Right renal pelvis (tissue), 4 donors: ENCODE measurements at places on chromosomes 1 and 21. TPM values are rescaled to one million over a fixed set of nuclear protein-coding genes. Genes with fewer than 3 reads are reported as not detected.

- no peak for DNase-seq
Observed at GRCh38 chr1:28745653-28746173, 9.0 kb downstream of the YTHDF2 start.

DNA sequence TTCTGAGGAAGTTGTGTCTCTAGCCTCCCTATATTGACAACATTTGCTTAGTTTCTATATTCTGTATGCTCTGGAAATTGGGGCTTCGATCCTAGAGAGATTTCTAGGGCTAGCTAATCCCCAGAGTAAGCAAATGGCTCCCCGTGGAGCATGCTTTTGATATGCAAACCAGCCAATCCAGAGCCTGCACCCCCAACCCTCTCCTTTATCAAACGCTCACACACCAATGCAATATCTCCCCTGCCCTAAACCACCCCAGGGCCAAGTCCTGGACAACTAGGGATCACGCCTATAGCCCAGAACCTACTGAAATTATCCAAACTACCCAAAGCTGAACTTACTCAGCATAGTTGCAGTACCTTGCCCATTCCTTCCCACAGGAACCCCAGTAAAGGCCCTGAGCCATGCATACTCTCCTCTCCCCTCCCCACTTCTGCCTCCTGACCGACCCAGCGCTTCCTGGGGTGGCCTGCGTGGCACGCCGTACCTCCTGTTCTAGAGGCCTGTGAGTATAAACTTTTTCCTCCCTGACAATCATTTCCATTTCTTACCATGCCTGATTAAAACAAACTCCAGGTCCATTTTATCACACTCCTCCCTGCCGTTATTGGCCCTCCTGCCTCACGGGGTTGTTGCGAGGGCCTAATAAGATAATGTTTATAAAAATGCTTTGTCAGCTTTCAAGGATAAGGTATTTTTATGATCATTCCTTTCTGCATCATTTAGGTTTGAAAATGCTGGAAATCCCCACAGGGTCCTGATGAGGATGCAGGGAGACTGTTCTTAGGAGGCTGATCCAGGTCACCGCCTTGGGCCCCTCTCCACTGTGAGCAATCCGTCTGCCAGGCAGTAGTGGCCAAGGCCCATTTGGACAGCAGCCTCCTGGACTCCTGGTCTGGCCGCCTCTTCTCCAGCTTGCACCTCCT lies 102.7 kb downstream of the TENT5C start:
- DNase-seq: no peak

GRCh38 chr1:26664802-26665201 lies 31.0 kb upstream of the ARID1A start:
- no peak for DNase-seq

- no peak for DNase-seq
Observed at GRCh38 chr1:227450489-227450888, 112.9 kb upstream of the ZNF678 start.

DNA sequence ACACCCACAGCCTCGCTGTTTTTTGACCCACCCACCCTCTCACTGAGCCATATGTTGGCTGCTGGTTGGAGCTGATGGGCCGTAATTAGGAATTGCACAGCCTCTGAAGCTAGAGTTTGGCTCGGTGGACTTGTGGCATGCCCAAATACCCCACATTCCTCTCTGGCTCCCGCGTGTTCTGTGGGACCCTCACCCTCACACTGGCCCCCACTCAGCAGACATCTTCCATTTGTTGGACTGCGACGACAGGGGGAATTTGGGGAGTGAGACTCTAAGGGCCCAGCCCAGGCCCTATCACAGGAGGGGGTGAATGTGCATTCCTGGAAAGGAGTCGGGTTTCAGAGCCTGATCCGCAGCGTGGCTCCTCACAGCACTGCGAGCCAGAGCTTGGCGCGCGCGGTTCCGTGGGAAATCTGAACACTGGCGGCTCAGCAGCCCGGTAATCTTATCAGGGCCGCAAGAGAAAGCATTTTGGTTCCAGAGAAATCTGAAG lies 5.2 kb downstream of the RCSD1 start:
- DNase-seq: no peak

DNA sequence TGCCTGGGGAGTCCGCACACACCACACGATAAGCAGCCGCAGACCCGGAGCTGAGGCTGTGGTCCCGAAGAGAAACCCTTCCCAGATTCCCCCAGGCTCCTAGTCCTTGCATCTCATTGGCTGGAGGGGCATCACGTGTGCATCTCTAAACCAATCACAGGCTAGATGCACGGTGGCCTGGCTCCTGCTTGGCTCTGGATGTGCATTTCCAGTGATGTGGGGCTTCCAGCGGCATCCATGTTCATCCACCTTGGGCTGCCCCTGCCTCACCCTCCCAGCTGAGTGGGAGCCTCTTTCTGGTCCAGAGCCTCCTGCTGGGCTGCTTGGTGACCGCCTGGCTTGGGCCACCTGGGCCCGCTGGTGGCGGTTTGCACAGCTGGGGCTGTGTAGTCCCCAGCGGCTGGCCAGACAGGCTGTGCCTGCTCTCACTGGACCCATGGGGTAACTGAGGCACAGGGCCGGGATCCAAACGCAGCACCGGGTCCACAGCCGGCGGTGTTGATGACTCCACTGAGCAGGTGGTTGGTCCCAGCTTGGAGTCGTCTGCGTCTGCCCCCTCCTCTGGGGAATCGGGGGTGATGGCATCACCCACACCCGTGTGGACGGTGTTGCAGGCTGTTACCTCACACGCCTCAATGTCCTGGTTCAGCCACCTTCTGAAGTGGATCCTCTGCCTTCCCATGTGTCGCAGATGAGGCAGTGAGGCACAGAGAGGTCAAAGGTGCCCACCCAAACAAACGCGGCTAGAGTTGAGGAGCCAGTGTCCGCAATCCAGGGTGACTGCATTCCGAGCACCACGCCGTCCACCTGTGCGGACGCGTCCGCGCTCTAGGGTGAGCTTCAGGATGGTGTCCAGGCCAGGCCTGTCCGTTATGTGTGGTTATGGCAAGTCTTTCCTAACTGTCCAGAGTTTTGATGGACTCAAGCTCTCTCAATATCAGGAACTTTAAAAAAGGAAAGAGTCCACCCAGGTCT lies 41.3 kb downstream of the COL6A1 start:
- no peak for DNase-seq

Gene PLA2G2A
- polyA plus RNA-seq: not detected

Gene CD1C
- 1.0 TPM for polyA plus RNA-seq

Gene MIXL1
- polyA plus RNA-seq: 0.32 TPM

Gene FMN2
- 7.6 TPM for polyA plus RNA-seq

Gene CHIT1
- 0.20 TPM for polyA plus RNA-seq

Gene AJAP1
- 1.4 TPM for polyA plus RNA-seq
